ENCODE measurements at places on chromosomes 6 and 20. TPM values are rescaled to one million over a fixed set of nuclear protein-coding genes. Genes with fewer than 3 reads are reported as not detected.

Gene PRDM1
- total RNA-seq = 0.97 TPM

GRCh38 chr6:134593887-134594286, 276.0 kb upstream of the SGK1 start:
- no peak for ATAC-seq

- ATAC-seq = no peak
Measured at GRCh38 chr20:59481067-59481466, 123.3 kb upstream of the PHACTR3 start.

DNA sequence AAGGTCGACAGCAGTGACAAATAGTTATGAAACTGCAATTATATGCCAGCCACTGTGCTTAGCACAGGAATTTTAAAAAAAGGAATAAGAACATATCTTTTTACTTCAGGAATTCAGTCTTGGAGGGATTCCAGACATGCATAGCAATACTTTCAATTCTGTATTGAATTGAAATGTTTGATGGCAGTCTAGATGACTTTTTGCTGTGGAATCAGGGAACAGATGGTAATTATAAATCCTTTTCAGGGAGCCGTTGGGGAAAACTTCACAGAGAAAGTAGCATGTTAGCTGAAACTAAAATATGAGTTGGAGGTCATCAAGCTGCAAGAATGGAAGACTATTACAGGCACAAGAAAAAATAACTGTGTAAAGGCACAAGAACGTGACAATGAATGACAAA, 74.8 kb downstream of the IMPG1 start:
- ATAC-seq = no peak

- no peak for ATAC-seq
Measured at GRCh38 chr6:80325742-80326141, 219.3 kb downstream of the BCKDHB start.

Gene MICAL1
- 39.1 TPM for total RNA-seq

- ATAC-seq = no peak
Measured at GRCh38 chr20:50343490-50344179, 153.0 kb downstream of the CEBPB start.

Gene TXNDC5
- 49.9 TPM for total RNA-seq

Data from motor neuron (in vitro differentiated cells).